ENCODE measurements at places on chromosomes 4 and X.

GRCh38 chr4:148112231-148112982, 329.8 kb downstream of the NR3C2 start:
- DNase-seq = no peak

GRCh38 chr4:104756837-104757236, 262.1 kb upstream of the CXXC4 start:
- DNase-seq = no peak

GRCh38 chrX:13752646-13753045, 18.1 kb downstream of the OFD1 start:
- DNase-seq = no peak

- no peak for DNase-seq
Measured at GRCh38 chr4:57117491-57117890, 7.3 kb upstream of the IGFBP7 start.

DNA sequence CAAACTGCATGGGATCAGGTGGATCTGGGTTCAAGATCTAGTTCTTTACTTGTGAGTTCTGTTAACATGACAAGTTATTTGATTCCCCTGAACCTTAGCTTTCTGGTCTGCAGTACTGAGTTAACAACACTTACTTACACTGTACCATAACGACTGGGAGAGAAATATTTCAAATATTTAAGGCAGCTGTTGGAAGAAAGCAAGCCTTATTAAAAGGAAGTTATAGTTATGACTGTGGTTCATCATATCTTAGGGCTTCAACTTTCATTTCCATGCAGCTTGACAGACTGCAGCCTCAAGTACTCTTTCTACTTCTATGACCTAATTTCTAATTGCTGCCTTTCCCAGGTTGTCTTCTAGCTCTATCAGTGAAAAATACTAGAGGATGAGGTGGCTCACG, 40.0 kb upstream of the PDGFRA start:
- DNase-seq = no peak

- DNase-seq = no peak
Measured at GRCh38 chrX:13283512-13283911, 36.3 kb downstream of the ATXN3L start.

DNA sequence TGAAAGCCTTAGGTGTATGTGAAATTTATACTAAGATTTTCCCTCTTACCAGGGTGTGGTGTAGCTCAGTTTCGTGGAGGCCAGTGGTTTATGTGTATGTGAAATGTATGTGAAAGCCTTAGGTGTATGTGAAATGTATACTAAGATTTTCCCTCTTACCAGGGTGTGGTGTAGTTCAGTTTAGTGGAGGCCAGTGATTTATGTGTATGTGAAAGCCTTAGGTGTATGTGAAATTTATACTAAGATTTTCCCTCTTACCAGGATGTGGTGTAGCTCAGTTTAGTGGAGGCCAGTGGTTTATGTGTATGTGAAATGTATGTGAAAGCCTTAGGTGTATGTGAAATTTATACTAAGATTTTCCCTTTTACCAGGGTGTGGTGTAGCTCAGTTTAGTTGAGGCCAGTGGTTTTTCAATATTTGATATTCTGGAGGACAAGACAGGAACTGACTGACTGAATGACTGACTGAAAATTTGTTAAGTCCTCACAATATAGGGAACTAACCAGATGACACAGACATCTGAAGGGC, 143.7 kb downstream of the NEXMIF start:
- DNase-seq = no peak

DNA sequence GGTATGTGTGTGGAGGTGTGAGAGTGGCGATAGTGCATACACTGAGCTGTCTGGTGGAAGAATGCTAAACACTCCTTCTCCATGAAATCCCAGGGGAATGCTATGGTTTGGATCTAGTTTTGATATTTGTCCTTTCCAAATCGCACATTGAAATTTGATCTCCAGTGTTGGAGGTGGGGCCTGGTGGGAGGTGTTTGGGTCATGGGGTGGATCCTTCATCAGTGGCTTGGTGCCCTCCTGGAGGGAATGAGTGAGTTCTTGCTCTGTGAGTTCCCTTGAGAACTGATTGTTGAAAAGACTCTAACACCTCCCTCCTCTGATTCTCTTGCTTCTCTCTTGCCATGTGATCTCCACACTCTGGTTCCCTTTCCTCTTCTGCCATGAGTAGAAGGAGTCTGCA, 114.1 kb upstream of the HHIP start:
- DNase-seq = no peak

- no peak for DNase-seq
Measured at GRCh38 chrX:116284400-116284799, 113.9 kb downstream of the AGTR2 start.

- DNase-seq = no peak
Measured at GRCh38 chrX:8044947-8045346, 117.7 kb upstream of the PNPLA4 start.

GRCh38 chr4:41359836-41360213, 103.1 kb downstream of the UCHL1 start:
- no peak for DNase-seq

DNA sequence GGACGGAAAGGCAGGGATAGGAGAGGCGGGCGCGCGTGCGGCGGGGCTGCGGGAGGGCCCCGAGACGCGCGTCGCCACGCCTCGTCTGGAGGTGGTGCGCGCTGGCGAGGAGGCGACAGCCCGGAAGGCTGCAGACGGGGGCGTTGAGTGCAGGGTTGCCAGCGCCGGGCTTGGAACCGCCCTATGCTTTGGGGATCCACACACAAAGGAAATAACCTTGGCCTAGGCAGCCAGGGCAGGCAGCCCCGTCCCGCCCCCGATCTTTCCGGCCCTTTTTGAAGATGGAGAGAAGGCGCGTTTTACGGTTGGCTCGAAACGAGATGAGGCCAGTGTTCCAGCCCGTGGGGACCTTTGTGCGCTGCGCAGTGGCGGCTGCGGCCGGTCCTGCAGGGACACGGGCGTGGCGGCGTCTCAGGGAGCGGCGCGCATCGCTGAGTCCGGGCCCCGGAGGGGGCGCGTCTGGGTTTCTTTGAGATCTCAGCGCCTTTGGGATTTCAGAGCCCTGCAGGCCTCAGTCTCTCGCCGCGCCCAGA, 50.8 kb upstream of the TRIM2 start:
- DNase-seq = no peak

DNA sequence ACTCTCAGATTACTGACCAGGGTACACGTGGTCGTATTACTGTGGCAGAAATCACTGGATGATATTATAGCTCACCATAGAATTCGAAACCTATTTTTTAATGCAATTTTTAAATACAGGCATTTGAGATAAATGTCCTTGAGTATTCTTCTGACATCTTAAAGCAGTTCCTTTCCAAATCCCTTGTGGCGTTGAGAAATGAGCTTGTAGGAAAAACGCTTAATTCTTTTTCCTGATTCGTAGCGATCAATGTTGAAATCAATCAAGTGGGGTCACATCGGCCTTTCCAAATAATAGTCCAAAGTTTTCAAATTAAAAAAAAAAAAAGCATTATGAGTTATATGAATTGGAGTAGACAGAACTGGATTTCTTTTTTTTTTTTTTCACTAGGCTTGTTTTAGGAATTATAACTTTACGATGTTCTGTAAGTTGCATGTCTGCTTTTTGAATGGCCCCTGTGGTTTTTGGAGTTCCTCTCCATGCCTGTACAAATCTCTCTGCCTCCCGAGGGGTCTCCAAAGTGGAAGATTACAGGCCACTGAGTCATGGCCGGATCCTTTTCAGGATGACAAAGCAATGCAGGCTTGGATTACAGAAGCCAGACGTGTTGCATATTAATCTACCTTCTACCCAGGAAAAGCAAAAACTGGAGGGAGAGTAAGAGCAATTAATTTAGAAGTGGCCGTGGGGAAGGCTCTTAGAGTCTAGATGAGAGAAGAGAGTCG, 226.1 kb downstream of the SHOX start:
- no peak for DNase-seq

All from Panc1 (cell line).